ENCODE measurements at places on chromosomes 4 and X. TPM values are rescaled to one million over a fixed set of nuclear protein-coding genes. Genes with fewer than 3 reads are reported as not detected.
A peak's percentile ranks its signal among the peaks of the same experiment; 100 is the strongest.

SRP72 gene
- 48.7 TPM for total RNA-seq

- no peak for DNase-seq
Measured at GRCh38 chr4:57591073-57591472, 480.9 kb upstream of the IGFBP7 start.

- no peak for DNase-seq
Measured at GRCh38 chrX:150365990-150366911, 3.1 kb downstream of the MAMLD1 start.

DNA sequence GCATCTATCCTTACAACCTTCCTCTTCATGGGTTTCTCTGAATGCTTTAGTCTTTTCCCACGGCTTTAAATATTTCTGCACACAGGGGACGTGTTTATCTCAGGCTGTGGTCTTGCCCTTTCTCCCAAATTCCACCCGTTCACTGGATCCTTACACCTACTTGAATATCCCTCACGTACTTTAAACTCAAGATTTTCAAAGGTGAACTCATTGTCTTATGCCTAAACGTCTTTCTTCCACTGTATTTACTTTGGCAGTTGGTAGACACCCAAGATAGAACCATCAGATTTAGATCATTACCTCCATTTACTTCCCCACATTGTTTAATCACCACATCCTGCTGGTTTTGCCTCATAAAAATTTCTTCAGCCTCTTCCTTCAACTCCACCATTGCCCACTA is 269.2 kb downstream of the CBLL2 start:
- DNase-seq = no peak

ADGRG4 gene
- under 0.01 TPM for total RNA-seq

DNA sequence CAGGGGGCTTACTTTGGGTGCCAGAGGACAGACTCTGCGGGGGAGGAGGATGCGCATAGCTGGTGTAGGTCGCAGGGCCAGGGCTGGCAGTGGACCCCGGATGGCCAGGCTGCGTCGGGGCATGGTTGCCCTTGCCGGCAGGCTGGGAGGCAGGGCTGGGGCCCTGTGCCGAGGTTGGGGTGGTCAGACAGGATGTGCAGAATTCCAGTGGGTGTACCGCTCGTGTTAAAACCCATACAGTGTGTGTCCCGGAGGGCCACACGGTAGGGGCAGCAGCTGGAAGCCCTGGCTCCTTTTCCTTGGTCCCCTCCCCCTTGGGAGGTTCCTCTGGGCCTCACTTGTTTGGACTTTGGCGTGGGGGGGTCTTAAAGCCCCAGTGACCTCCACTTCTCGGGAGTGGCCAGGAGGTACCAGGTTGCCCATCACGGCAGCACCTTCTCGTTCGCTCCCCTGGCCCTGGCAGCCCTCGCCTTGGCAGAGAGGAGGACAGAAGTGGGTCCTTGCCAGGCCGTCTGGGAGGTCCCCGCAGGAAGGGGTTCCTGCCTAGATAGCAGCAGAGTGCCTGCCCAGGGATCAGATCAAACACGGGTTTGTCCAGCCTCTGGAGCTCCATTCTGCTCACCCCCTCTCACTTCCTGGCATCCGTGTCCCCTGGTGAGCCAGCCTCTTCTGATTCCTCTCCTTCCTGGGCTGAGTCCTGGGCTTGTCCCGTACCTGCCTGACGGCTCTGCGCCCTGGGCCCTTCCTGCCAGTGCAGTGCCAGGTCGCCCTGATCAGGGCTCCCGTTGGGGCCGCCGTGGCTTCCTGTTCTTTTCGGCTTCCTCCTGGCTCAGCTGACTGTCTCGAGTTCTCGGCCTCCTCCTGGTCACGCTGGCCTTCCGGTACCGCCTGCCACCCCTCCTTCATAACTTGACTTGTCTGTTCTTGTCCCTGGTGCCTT is 56.7 kb upstream of the HGFAC start:
- no peak for DNase-seq

- no peak for DNase-seq
Measured at GRCh38 chrX:144259054-144259453, 375.2 kb downstream of the UBE2NL start.

DNA sequence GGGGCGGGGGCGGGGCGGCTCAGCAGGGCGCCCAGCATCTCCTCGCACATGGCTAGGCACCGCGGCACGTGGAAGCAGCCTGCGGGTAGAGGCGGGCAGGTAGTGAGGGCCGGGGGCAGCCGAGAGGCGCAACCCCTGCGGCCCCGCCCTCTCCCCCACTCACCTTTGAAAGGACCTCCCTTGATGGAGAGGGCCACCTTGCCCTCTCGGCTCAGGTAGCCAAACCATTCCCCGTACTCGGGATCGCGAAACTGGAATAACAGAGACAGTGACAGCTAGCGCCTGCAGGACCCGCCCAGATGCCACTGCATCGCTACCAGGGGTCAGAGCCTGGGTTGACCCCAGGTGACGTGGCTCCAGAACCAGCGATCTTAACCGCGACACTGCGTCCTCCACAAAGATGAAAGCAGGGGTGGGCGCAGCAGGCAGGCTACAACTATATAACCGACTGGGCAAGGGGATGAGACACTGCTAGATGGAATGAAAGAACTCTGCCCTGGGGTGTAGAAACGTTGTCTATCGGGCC is 552 bp upstream of the NAA10 start:
- DNase-seq = no peak

DNA sequence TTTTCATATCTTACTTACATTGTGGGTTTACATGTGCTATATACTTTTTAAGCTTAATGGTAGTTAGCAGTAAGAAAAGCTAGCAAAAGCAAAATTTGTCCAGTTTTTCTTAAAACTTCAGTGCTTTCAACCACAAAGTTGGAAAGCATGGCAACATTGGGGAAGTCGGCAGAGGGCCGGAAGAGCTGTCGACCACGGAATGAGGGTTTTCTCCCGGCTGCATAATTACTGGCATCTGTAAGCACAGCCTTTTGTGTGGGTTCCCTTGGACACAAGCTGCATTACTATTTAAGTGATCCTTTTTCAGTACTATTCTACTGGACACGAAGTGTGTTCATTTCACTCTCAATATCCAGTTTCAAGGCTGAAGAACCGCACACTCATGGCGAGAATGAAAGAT is 560.4 kb downstream of the ANKRD50 start:
- DNase-seq = peak; percentile 10

GRCh38 chr4:147034372-147034771 is 88.7 kb upstream of the TTC29 start:
- no peak for DNase-seq

DNA sequence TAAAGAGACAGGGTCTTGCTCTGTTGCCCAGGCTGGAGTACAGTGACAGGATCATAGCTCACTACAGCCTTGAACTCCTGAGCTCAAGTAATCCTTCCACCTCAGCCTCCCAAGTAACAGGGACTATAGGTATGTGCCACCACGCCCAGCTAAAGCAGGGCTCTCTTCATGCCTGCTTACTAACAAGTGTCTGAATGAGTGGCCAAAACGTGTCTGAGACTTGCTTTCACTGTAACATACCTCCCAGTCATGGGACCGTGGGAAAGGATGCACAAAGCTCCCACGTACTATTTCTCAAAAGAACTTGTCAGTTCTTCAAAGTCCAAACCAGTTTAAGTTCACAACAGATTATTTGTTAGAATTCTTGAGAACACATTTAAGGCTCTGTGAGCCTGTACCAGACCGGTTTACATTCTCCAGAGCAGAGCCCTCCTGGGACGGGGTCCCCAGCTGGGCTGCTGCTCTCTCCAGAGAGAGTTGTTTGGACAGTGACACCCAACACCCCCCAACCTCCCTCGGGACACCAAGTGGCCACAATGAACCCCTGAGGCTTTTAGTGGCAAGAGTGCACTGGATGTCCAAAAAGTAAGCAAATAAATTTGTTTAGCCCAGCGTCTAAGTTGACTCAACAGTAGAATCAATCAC is 24.1 kb downstream of the SH3KBP1 start:
- no peak for DNase-seq

DNA sequence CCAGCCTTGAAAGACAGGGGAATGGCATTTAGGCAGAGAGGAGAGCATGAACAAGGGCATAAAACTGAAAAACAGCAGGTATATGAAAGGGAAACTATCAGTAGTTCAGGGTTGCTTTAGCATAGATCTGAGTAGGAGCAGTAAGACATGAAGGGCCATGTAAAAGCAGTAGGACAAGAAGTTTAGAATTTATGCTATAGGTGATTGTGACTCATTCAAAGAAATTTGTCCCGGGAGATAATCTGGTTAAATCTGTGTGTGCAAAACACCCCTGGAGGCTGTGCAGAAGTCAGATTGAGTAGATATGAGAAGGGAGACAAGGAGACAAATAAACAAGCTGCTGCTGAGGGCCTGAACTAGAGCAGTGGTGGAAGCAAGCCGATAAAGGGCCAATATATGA is 109.1 kb upstream of the BMP3 start:
- no peak for DNase-seq

DNA sequence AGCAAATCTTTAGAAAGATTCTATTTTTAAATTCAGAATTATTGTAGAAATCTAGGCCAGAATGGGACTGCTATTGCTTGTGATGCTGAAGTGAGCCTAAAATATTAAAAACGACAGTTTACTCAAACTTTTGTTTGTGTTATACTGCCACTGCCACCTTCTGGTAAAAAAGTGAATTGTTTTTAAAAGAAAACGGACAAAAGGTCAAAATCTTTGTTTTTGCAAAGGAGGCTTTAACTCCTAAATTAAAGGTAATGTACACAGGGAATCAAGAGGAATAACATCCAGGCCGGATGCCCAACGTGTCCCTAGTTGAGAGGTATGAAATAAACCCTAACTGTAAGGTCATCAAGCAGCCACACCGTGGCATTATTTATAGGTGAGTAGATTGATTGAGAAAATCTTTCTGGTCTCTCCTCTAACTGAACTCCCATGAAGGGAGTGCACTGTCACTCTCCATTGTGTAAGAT is 338.3 kb upstream of the GALNT7 start:
- DNase-seq = peak; percentile 55

FRMPD4 gene
- not detected for total RNA-seq

CPZ gene
- not detected for total RNA-seq

DNA sequence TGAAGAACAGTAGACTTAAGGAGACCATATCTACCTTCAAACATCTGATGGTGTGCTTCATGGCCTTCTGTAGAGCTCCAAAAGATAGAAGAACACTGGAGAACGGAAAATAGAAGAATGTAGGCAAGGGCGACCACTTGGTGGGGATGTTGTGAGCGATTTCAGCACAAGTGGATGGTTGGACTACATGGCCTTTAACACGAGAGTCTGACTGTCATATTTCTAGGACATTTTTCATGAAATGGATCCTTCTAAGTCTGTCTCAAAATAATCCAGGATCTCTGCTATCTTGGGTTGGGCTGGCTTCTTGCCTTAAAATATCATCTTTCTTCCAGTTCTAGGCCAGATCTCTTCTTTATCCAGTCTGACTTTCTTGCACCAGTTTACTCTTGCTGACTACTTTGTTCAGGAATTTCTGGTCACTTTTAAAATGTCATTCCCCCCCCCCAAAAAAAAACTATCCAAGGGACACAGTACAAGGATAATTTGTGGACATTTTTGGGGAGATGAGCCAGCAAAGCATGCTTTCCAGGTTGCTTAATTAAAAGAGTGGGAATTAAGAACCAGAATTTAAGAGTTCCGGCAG is 1.2 kb upstream of the MID1IP1 start:
- DNase-seq = peak; percentile 42

DGKK gene
- not detected for total RNA-seq

NUDT10 gene
- 9.4 TPM for total RNA-seq

OTUD4 gene
- 19.9 TPM for total RNA-seq

PCDH18 gene
- under 0.01 TPM for total RNA-seq

- DNase-seq = no peak
Measured at GRCh38 chr4:183838987-183839712, 66.0 kb upstream of the STOX2 start.

DNA sequence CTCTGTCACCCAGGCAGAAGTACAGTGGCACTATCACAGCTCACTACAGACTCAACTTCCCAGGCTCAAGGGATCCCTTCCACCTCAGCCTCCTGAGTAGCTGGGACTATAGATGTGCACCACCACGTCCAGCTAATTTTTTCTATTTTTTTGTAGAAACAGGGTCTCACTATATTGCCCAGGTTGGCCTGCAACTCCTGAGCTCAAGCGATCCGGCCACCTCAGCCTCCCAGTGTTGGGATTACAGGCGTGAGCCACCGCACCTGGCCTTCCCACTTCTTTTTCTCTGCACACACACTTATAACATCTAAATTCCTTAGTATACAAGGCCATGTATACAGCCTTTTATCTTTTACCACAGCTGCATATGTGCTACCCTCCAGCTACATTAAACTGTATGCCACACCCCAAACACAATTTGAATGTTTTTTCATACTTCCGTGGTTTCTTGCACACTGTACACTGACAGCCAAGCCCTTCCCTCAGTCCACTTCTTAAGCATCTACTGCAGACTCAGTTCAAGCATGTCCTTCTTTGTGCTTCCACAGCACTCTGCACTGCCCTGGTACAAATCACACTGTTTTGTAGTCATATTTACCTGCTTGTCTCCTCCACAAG is 6.5 kb downstream of the SLC7A3 start:
- DNase-seq = no peak

CT47A1 gene
- not detected for total RNA-seq

SORCS2 gene
- total RNA-seq = under 0.01 TPM

DNA sequence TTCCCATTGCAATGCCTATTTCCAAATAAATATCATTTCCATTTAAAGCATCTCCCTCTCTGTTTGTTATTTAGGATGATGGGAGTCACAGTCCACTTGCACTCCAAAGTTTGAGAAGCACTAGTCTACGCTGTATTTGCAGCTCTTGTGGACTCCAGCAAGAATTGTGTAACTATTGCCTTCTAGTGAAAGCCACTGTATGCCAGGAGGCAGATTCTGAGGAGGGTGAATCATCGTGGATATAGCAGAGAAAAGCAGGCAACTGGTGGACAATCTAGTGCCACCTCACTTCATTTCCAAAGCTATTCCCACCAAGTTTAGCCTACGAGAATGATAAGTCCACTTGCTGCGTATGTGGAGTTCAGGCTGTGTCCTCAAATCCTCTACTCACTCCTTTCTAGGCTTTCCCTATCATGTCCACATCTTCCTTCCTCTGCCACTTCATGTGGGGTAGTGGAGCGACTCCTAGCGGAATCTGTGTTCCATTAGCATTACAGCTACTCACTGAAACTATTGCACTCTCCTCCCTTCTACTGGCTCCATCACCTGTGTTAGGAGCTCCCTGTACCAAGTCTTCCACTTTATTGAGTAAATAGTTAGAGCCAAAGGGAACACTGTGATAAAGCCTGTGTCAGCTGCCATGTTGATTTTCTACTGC is 501.8 kb upstream of the GALNT7 start:
- no peak for DNase-seq

GRCh38 chr4:82820689-82821088 is 22.1 kb upstream of the SCD5 start:
- no peak for DNase-seq

SPANXC gene
- not detected for total RNA-seq

DNA sequence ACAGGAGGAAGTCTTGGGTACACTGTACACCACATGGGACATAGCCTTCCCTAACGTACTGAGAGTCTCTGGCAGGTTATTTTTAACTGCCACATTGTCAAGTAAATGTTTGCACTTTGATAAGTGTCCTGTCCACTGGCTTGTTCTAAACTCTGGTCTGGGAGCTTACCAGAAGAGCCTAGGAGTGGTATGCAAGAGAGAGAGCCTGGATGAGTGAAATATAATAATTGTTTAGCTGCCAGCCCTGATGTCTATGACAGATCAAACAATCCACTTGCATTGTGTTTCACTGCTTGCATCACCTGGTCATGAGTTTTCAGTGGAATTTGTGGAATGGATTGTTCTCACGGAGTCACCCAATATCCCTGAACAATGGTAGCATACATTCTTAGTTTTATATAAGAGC is 91.6 kb downstream of the SHROOM3 start:
- DNase-seq = no peak

- DNase-seq = no peak
Measured at GRCh38 chr4:92091335-92091734, 212.4 kb upstream of the GRID2 start.

PITX2 gene
- total RNA-seq = not detected

MAGEB2 gene
- not detected for total RNA-seq

GRCh38 chr4:83989835-83990234 is 453.9 kb downstream of the GPAT3 start:
- DNase-seq = no peak
